ENCODE measurements at places on chromosomes 6 and 20. TPM values are rescaled to one million over a fixed set of nuclear protein-coding genes. Genes with fewer than 3 reads are reported as not detected.

The CCM2L gene
- total RNA-seq, result 0.35 TPM

The TMEM200A gene
- total RNA-seq, result 3.7 TPM

The SPEF1 gene
- total RNA-seq, result not detected

The CRISP2 gene
- total RNA-seq, result 0.10 TPM

The CRISP1 gene
- not detected for total RNA-seq

The PPP1R11 gene
- 22.0 TPM for total RNA-seq

The POM121L2 gene
- total RNA-seq, result not detected

The PHACTR1 gene
- 3.9 TPM for total RNA-seq

The SNPH gene
- 5.9 TPM for total RNA-seq

The GNMT gene
- 0.20 TPM for total RNA-seq

The C20orf96 gene
- 1.9 TPM for total RNA-seq

The OR11A1 gene
- not detected for total RNA-seq

The TSBP1 gene
- total RNA-seq, result not detected

The PRKN gene
- total RNA-seq, result 3.8 TPM

The REM1 gene
- total RNA-seq, result not detected

The C4B gene
- 0.35 TPM for total RNA-seq

The MCHR2 gene
- total RNA-seq, result not detected

The BLTP3A gene
- 9.9 TPM for total RNA-seq

The PGC gene
- total RNA-seq, result not detected

The PACRG gene
- not detected for total RNA-seq

The ERVFRD-1 gene
- not detected for total RNA-seq

The PPIL6 gene
- total RNA-seq, result 0.17 TPM

The ENPP1 gene
- total RNA-seq, result 3.8 TPM

The SAMD10 gene
- total RNA-seq, result 5.4 TPM

The SLC17A1 gene
- total RNA-seq, result 18.4 TPM

The HMGCLL1 gene
- 0.69 TPM for total RNA-seq

The ALDH5A1 gene
- 3.8 TPM for total RNA-seq

The MAP7 gene
- 21.5 TPM for total RNA-seq

The BCL2L1 gene
- total RNA-seq, result 182 TPM

The PI16 gene
- not detected for total RNA-seq

The KIF25 gene
- total RNA-seq, result 0.05 TPM

The HLA-DPA1 gene
- 7.0 TPM for total RNA-seq

The WFDC12 gene
- not detected for total RNA-seq

The SRSF6 gene
- 79.9 TPM for total RNA-seq

The OR12D3 gene
- not detected for total RNA-seq

The FLRT3 gene
- total RNA-seq, result 5.2 TPM

The ARMC12 gene
- total RNA-seq, result 0.87 TPM

The SAMD5 gene
- total RNA-seq, result 0.87 TPM

The TRIM15 gene
- total RNA-seq, result not detected

The PDYN gene
- total RNA-seq, result not detected
